ENCODE measurements at places on chromosomes 2 and 18.
A peak's percentile ranks its signal among the peaks of the same experiment; 100 is the strongest.

GRCh38 chr2:66601624-66602023 is 166.7 kb downstream of the MEIS1 start:
- no peak for DNase-seq

DNA sequence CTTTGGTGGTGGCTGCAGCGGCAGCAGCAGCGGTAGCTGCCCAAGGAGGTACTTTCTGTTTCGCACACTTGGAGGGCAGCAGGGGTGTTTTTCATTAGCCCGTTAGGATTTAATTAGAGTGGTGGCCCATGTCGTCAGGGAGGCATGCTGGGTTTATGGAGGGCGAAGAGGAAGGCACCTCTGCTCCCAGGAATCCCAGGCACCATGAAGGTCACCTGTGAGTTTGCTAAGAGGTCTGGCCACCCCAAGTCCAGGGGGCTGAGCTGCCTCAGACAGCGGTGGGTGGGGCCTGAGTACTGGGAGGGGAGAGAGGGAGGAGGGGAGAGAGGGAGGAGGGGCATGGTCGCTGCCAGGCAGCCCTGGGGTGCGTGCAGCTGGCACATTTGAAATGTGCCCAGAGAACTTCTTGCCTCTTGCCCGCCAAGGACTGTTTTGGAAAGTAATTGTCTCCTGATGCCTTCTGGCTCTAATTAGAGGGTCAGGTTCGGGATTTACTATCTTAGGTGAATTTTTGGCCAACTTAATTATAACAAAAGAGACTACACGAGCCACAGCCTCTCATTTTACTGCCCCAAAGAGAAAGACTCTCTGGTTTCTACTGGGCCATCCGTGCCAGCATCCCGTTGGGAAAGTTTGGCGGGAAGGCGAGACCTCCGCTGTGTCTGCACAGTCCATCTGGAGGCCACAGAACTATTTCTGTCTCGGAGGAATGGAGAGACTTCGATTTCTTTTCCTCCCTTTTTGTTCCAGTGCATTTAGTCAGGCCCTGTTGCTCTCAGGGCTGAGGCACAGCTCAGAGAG is 62.0 kb downstream of the GLI2 start:
- DNase-seq, result no peak

DNA sequence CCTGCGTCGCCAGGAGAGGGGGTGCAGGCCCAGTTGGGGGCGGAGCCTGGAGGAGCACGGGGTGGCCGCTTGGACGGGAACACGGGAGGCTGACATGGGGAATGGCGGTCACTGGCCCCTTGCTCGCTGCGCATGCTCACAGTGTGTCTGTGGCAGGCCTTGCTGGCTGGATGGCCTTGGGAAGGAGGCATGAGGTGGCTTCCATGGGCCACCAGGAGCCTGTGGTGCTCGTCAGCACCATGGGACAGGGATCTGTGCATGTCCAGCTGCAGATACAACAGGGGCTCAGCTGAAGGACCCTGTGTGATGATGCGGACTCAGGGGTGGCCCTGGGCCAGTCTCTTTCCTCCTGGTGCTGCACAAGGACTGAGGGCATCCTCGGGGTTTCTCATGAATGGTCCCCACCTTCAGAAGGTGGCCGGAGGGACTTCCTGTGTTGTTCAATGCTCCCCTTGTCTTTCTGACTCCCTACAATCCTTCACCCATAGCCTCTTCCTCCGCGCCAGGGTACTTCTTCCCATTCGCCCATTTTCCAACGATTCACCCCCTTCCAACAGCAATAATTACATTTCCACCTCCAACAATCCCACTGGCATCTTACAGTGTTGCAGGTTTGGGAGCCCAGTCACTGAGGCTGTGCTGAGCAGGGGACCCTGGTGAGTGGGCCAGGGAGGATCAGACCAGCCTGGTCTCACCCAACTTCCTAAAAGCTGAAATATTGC is 3.4 kb upstream of the SP140L start:
- no peak for DNase-seq

GRCh38 chr2:171128461-171128860 is 32.2 kb downstream of the TLK1 start:
- DNase-seq, result no peak

DNA sequence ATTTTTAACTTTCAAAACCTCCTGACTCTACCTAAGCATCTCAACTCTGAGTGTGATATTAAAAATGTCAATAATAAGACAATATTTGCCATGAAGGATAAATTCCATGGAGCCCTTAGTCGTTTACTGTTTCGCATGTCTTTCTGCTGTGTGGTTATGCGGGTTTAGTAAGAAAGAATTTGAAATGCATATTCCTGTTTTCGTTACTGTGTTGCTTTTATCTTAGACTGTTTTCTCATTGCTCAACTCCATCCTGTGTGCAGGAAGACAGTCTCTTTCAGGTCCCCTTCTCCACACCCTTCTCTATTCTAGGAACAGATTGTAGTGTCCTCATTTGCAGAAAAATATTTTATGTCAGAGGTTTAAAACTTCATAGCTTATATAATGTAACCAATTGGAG is 82.5 kb upstream of the MAP3K20 start:
- DNase-seq, result no peak

GRCh38 chr2:106581328-106581727 is 94.2 kb downstream of the CD8B2 start:
- peak; percentile 28 for DNase-seq

GRCh38 chr18:76437011-76437410 is 58.0 kb downstream of the ZNF516 start:
- DNase-seq, result no peak

DNA sequence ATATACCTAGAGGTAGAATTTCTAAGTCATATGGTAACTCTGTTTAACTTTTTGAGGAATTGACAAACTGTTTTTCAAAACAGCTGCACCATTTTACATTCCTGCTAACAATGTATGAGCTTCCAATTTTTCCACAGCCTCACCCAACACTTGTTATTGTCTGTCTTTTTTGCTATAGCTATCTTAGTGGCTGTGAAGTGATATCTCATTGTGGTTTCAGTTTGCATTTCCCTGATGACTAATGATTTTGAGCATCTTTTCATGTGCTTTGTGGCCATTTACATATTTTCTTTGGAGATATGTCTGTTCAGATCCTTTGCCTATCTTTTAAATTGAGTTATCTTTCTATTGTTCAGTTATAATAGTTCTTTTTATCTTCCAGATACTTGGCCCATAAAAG is 273.8 kb downstream of the AGPS start:
- DNase-seq, result no peak

GRCh38 chr18:48962252-48962993 is 11.7 kb upstream of the SMAD7 start:
- DNase-seq, result no peak

- no peak for DNase-seq
These were observed 45.9 kb downstream of the MBOAT2 start for GRCh38 chr2:8957628-8958027.

- no peak for DNase-seq
These were observed 106.3 kb downstream of the GYPC start for GRCh38 chr2:126761981-126762878.

- DNase-seq, result no peak
These were observed 41.1 kb downstream of the MRPS9 start for GRCh38 chr2:105078906-105079495.

- no peak for DNase-seq
These were observed 145.3 kb upstream of the SMAD7 start for GRCh38 chr18:49096021-49096420.

DNA sequence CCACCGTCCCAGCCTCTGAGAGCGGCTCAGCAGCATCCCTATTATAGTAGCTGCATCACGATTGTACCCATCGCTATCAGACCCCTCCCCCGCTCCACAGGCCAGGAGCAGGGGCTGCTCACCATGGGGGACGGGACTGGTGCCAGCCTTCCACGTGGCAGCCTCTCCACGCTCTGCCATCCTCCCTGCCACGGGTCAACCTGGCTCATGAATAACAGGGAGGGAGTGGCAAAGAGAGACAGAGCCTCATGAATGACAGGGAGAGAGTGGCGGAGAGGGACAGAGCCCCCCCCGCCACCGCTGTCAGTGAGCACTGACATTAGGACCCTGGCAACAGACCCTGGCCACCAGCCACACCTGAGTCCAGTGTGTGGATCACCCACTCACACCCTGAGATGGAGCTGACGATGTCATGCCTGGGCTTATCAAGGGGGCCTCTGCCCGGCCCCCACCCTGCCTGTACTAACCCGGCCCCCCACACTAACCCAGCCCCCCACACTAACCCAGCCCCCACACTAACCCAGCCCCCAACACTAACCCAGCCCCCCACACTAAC is 16.9 kb downstream of the CROCC2 start:
- peak; percentile 31 for DNase-seq

- no peak for DNase-seq
These were observed 2082.3 kb upstream of the CELF4 start for GRCh38 chr18:39647627-39648534.

- no peak for DNase-seq
These were observed 24.0 kb downstream of the ZNF385B start for GRCh38 chr2:179837408-179837807.

- DNase-seq, result peak; percentile 81
These were observed 664 bp downstream of the NETO1 start for GRCh38 chr18:72866901-72867745.

GRCh38 chr2:229273006-229273722 is 2.1 kb upstream of the PID1 start:
- DNase-seq, result no peak

GRCh38 chr2:8514796-8515758 is 166.8 kb upstream of the ID2 start:
- no peak for DNase-seq

DNA sequence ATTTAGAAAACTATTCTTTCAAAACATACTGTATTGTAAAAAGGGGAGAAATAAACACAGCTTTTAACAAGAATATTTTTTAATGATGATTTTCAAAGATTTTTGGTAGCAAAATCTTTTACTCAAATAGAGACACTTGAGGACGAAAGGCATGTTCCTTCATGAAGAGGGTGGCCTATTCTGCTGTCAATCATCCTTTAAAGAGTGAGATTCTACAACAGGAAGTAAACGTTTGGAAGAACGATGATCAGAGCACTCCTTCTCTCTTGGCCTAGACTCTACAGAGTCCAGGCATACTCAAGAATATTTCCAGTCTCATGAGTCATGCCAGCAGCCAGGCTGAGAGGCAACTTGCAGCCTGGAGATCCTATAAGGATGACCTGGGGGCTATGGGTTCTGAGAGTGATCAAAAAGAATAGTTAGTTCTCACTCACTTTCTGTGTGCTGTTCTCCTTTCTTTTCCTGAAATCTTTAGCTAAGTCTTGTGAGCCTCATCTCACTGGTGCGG is 62.4 kb upstream of the TCF4 start:
- DNase-seq, result no peak

GRCh38 chr2:191869178-191869577 is 22.3 kb upstream of the CAVIN2 start:
- peak; percentile 10 for DNase-seq

GRCh38 chr2:238244151-238244550 is 4.3 kb upstream of the HES6 start:
- DNase-seq, result no peak

DNA sequence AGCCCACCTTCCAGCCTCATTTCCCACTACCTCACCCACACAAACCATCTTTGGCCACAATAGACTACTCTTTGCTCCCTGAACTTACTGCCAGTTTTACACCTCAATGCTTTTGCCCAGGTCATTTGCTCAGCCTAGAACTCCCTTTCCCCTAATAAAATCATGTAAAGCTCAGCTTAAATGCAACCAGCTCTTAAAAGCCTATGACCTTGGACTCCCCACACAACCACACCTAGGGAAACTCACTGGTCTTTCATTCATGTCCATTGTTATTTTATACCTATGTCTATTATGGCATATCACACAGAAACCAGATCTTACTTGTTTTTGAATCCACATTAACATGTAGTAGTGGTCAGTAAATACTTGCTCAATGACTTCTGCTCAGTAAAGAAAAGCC is 14.5 kb upstream of the XDH start:
- DNase-seq, result no peak

DNA sequence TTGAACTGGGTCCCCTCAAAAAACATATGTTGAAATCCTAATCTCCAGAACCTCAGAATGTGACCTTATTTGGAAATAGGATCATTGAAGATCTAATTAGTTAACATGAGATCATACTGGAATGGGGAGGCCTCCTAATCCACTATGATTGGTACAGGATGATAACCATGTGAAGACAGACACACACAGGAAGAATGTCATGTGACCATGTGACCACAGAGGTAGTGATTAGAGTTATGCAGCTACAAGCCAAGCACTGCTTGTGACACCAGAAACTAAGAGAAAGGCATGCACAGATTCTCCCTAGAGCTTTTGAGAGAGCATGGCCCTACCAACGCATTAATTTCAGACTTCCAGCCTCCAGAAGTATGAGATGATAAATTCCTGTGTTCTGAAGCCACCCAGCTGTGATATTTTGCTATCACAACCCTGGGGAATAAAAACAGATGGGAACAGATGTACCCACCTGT is 47.0 kb upstream of the TGIF1 start:
- no peak for DNase-seq

- no peak for DNase-seq
These were observed 10.0 kb downstream of the MAPK4 start for GRCh38 chr18:50569930-50570329.

DNA sequence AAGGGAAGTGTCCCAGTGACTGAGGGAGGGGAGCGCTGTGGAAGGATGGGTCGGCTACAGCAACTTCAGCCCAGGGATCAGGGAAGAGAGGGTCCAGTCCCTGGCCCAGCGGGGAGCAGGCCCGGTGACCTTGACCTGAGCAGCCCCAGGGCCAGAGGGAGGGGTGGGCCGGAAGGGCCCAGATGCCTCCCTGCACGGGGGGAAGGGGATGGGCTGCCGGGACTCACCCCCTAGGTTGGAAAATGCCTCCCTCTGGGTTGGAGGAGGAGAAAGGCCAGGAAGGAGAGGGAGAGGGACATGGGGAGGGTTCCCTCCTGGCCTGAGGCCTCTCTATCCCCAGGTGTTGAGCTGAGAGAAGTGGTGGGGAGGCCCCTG is 19.8 kb downstream of the GPC1 start:
- DNase-seq, result no peak

DNA sequence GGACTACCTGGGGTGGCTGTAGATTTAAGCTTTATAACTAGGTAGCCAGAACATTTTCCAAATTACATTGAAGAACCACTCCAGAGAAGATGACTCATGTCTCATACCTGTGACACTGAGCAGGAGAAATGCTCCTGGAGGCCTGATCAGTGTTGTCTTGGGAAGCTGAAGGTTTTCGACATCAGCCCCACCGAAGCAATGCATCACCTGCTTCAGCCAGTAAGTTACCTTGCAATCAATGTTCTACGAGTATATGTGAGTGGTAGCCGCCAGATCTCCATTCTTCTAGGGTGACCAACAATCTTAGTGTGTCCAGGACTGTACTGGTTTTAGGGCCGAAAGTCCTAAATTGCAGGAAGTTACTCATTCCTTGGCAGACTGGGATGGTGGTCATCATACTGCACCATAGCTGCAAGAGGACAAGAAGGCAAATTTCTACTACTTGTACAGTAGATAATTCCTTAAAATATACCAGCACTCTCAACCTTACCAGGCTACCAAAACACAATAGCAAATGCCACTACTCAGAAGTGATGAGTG is 109.3 kb upstream of the LINC00305 start:
- DNase-seq, result no peak

- no peak for DNase-seq
These were observed 5.7 kb downstream of the SP140 start for GRCh38 chr2:230231251-230231650.

GRCh38 chr2:40259900-40260299 is 192.0 kb downstream of the SLC8A1 start:
- no peak for DNase-seq

All from retina (tissue), 1 donor.